Activated T-cell treated with anti-CD3 and anti-CD28 coated beads, Interleukin-2, amount 50 U/mL, for 1 hour (primary cell): ENCODE measurements at places on chromosomes 11 and 22.

- DNase-seq = no peak
Measured at GRCh38 chr11:27274854-27275395, 88.1 kb downstream of the CCDC34 start.

- no peak for DNase-seq
Measured at GRCh38 chr22:43423046-43423445, 11.2 kb downstream of the MPPED1 start.

GRCh38 chr11:11979488-11980117 is 28.8 kb downstream of the DKK3 start:
- no peak for DNase-seq

DNA sequence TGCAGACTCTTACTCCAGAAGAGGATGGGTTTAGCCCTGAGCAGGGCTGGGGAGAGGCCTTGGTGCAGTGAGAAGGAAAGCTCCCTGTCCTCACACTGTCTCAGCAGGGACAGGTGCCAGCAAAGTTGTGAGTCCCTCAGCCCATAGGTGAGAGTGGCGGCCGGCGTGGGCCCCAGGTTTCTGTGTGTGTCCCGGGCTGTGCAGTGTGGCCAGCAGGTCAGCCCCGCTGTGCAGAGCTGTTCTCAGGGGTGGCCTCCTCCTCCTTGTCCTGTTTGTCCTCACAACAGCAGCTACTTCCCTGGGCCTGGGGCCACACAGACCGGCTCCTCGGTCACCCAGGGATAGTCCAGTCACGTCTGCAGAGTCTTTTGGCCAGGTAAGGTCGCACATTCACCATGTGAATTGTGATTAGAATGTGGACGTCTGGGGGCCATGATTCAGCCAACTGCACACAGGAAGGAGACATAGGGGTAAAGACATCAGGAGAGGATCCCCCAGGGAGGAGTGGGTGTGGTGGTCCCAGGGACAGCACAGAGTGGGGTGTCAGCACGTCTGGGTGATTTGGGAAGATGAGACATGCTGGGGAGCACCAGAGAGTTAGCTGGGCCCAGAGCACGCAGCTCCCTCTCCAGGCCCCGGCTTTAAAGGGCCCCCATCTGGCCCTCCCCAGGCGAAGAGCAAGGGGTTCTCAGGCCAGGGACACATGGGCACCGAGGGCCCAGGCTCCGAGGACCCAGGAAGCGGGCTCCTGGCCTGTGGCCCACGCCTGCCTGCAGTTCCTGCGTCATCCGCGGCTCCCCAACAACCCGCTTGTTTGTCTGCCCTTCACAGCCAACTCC is 81.6 kb downstream of the MYEOV start:
- peak; percentile 11 for DNase-seq

DNA sequence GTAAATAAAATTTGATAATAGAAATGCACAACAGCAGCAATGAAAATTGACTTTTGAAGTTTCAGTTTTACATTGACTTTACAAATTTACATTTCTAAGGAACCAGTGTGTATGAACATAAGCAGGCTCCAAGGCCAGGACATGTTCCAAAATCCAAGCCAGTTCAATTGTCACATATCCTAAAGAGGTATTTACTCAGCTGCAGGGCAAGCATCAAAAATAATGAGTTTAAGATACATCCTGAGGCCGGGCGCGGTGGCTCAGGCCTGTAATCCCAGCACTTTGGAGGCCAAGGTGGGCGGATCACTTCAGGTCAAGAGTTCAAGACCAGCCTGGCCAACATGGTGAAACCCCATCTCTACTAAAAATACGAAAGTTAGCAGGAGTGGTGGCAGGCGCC is 39.0 kb upstream of the AKIP1 start:
- no peak for DNase-seq

GRCh38 chr11:69939551-69940245 is 120.5 kb upstream of the FGF3 start:
- DNase-seq = no peak

DNA sequence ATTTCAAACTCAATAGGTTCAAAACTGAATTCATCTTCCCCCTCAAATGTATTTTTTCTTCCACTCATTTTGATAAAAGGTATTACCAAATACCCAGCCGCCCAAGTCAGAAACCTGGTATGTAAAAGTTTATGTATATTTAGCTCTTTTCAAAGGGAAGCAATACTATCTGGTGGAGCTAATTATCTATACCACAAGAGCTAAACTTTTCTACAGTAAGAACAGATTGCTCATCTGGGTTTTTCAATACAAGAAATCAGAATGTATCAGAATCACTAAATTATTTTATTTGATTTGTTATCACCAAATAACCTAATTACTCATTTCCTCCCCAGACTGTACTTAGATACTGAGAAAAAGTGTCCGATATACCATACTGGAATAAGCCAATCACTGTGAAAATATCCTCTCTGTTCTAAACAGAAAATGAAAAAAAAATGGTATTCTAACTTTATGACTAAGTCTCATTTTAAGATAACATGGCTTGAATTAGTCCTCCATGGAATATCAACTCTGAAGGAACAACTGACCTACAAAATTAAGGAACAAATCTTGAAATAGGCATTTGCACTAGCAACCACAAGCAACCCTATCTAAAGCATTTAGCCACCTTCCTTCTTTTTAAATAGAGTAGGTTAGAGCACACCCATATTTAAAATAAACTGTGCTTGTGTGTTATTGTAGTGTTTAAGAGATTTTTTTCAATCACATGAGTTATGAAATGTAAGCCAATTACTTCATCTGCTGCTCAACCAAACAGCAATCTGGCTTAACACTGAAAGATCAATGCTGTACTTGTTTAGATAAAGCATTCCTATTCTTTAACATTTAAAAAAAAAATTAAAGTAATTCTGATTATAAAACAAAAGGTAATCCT is 35.0 kb downstream of the RDX start:
- no peak for DNase-seq

DNA sequence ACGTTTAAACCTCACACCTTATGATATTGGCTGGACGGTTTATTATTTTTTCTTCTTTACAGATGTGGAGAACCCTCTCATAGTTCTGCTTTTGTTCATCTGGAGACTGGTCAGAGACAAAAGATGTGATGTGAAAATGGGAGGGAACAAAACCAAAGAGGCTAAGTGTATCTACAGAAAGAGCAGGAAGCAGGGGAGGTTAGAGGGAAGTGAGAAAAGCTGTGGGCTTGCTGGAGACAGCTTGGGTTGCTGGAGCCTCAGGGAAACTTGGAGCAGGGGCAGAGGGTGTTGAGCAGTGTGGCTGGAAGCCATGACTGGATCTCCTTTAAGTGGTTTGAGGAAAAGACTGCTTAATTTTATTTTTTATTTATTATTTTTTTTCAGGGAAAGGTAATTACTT is 79.0 kb upstream of the SNX19 start:
- no peak for DNase-seq

DNA sequence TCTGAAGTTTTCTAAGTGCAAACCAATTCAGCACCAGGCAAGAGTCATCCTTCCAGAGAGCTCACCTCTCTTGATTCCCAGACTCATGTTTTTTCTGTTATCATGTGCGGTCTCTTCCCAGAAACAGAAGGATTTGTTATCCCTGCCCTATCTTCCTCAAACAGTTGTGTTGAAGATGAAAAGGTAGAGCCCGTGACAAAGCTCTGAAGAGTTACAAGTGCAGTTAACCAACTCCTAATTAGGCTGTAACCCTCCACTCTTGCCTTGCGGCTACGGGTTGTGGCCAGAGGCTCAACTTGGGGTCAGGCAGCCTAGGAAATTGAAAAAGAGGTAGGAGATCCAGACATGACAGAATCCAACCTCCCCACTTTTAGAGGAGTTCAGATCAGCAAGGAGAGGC is 76.2 kb upstream of the CADM1 start:
- DNase-seq = no peak

GRCh38 chr11:57228600-57228999 is 8.4 kb downstream of the APLNR start:
- DNase-seq = no peak

GRCh38 chr11:1652026-1652425 is 22.5 kb downstream of the KRTAP5-5 start:
- no peak for DNase-seq

GRCh38 chr22:27116312-27117086 is 459.1 kb downstream of the MIAT start:
- no peak for DNase-seq

DNA sequence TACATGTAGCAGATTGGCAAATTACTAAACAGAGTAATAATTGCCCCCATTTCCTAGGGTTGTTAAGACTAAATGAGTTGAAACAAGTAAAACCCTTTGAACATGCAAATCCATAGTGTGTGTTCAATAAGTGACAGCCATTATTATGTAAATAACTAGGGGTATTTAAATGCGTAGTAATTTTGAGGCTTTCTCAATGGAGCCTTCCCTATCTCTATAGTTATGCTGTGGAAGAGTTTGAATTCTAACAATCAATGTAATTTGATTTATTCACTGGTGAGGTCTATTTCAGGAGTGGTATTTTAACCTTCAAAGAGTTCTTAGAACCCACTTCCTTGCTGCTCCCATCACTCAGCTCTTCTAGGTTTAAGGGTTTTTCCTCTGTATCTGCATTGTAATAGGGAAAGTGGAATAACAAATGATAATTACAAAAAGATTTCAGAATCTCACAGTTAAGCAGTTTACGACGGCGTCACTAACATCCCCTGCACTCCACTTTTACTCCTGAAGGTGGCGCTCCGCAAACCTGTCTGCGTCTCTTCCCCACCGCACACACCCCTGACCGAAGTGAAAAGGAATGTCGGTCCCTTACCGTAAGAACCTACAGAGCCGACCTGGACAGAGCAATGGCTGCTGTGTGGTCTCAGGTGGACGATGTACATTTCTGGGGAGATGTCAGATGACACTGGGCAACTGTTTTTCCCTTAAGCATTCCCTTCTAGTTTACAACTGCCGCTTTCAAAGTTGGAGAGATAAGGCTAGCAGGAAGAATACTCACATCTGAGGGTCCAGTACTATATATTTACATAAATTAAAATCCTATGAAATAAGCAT is 80.8 kb downstream of the ZC3H12C start:
- peak; percentile 57 for DNase-seq

DNA sequence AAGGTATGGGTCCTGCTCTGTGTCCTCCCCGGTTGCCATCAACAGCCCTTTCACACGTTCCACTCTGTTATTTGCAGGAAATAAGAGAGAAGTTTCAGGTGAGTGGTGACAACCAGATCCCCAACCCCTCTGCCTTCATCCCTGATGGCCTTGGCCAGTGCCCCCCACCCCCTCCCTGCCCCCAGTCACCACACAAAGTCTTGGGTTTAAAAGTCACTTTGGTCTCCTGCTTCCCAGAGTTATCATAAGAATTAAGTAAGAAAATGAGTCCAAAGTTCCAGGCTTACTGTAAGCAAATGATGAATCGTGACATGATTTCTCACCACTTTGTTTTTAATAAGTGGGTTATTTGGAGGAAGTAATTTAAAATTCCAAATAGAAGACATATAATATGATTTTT is 9.2 kb upstream of the OAF start:
- no peak for DNase-seq

DNA sequence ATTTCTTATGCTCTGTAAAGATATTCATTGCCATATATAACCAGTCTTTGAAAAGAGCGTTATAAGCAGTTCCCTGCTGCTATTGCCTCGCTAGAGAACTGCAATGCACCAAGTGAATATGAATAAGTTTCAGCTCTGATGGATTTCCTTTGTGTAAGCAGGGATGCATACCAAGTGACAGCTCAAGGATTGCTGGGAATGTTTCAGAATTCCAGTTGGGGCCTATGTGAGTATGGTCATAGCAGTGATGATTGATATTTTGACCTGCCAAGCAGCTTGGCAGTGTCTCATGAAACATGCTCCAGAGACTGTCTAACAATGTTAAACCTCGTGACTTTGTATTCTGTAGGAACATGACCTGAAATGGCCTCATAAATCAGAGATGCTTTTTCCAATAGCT is 312.6 kb downstream of the C11orf87 start:
- no peak for DNase-seq
